Astrocyte of the cerebellum (primary cell): ENCODE measurements at places on chromosomes 3 and 15.

DNA sequence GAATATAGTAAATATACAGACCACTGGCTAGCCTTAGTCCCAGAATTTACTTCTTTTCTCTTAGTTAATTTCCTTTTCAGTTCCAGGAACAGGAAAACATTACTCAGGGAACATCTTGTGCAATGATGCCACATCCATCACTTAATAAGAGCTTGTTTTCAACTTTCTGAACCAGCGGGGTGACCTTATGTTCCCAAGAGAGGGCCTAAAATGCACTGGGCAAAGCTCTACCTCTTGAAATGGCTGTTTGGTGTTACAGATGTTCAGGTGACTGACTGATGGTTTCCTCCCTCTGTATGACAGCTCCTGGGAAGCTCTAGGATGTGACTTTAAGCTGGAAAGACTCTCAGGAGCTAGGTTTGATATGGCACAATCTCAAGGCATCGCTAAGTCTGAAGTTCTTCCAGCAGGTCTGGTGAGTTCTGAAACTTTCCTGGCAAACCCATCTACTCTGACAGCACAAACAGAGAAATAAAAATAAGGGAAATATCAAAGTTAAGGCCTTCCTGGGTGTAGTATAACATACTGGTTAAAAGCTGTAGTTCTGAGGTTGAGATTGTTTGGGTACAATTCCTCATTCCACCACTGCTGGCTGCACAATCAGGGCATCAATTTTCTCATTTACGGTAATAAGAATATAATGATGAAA is 98.6 kb downstream of the ZIC1 start:
- DNase-seq, result no peak

DNA sequence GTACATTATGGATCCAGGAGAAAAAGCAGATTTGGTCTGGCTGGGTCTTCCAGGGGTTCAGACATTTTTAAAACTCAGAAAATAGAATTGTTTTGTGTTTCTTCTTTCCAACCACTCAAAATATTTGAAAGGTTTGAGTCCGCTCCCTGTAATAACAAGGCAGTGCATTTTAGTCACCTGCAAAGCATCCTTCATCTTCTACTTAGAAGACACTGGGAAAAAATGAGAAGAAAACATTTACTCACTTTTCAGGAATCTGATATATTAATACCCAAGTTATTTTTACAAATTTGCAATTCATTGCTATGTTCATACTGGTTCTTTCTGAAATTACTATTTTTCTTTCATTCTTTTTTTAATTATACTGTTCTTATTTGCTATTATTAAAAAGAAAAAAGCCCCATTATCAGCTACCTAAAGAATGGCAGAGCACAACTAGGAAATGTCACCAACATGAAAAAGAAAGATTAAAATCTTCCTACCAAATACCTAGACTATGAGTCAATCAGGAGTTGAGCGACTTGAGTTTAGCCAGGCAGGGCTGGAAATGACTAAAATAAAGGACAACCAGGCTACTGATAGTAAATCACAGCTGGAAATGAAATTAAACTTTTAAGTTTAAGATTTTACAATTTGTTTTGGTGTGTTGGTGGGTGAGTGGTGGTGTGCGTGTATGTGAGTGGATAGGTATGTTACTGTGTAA is 280.3 kb upstream of the THBS1 start:
- DNase-seq, result peak; percentile 40

- DNase-seq, result no peak
Measured at GRCh38 chr15:25244731-25245585, 193.9 kb downstream of the UBE3A start.

- DNase-seq, result no peak
Measured at GRCh38 chr15:48946840-48947187, 16.9 kb downstream of the SHC4 start.

GRCh38 chr3:132352556-132353143 is 35.4 kb downstream of the ACP3 start:
- peak; percentile 36 for DNase-seq

DNA sequence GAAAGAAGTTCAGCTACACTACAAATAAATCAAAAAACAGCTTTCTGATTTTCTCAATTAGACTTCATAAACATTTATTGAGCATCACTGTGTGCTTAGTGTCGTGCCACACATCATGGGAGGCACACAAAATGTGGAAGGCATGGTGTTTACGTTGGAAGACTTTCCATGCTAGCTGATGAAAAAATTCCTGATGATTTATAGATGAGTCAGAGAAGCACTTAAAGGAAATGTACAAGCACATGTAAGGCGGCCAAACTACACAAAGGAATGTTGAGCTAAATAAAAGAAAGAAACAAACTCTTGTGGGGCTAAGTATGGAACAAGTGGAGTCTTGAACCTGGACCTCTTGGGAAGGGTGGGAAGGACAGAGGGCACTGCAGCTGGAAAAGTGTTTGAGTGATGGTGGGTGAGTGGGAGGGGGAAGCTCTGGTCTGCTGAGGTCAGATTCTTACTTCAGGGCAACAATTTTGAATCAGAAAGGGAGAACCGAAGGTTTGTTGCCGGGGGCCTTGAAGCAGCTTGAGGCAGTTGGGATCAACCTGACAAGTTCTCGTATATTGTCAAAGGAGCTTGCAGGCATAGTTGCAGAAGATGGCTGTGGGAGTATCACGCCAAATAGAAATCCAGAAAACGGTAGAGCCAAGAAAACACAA is 66.9 kb downstream of the FOXB1 start:
- DNase-seq, result peak; percentile 63

DNA sequence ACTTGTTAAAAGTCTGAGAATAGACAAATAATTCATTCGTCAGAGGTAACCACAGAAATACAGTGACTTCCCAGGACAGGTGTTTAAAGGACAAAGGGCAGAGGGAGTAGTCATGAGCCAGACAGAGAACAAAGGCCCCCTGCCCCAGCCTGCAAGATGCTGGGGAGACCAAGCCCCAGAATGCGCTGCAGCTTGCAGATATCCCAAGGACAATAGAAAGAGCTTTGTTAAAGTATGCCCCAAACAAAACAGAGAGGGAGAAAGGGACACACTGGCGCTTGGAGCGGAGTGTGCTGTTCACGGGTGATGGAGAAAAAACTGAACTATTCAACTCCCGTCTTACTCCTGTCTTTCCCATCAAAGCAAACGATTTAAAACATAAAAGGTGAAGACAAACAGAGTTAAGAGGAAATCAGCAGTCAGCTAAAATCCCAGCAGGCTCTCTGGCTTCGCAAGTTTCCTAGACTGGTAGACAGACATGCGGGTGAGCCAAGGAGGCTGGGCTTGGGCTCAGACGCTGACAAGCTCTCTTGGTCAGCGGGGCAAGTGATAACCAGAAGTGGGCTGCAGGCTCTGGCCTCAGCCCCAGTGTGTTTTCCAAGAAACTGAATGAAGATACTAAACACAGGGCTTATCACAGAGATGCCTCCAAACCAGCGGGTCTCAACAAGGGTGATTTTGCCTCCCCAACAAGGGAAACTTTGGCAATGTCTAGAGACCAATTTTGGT is 130.1 kb downstream of the UACA start:
- no peak for DNase-seq

- no peak for DNase-seq
Measured at GRCh38 chr15:68997930-68998777, 16.3 kb upstream of the NOX5 start.

DNA sequence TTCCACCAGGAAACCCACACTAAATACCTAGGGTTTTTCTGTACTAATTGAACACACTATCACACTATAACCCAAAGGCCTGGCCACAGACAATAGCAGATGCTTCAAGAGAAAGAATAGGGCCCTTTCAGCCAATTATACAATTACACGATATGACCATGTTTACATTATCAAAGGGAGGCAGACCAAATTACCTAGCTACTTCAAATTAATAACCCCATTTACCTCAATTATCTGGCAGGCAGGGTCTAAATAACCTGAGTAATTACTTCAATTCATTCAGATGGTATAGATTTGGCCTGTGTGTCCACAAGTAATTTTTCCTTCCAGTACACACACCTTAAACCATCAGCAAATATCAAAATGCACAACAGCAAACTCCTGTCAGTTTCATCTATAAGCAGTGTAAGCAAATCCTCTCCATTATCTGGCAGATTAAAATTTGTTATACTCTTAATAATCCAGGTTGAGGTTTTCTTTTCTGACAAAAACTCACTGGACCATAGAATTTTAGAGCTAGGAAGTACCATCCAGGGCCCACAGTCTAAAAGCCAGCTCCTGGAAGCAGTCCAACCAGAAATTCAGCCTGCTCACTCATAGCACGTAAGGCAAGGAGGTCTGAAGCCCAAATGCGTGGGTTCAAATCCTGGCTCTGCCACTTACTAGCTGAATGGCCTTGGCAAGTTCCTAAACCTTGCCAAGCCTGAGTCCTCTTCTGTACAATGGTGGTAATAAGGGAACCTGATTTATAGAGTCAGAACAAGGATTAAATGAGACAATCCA is 51.8 kb downstream of the RFTN1 start:
- DNase-seq, result no peak

GRCh38 chr3:101631098-101631796 is 45.7 kb downstream of the ZBTB11 start:
- DNase-seq, result no peak

- no peak for DNase-seq
Measured at GRCh38 chr3:23748398-23749110, 57.2 kb upstream of the UBE2E1 start.

GRCh38 chr3:127908202-127908601 is 6.8 kb upstream of the KBTBD12 start:
- no peak for DNase-seq

- no peak for DNase-seq
Measured at GRCh38 chr15:78995921-78996893, 51.4 kb upstream of the CTSH start.

GRCh38 chr15:60605879-60606307 is 127.0 kb upstream of the ICE2 start:
- peak; percentile 24 for DNase-seq

DNA sequence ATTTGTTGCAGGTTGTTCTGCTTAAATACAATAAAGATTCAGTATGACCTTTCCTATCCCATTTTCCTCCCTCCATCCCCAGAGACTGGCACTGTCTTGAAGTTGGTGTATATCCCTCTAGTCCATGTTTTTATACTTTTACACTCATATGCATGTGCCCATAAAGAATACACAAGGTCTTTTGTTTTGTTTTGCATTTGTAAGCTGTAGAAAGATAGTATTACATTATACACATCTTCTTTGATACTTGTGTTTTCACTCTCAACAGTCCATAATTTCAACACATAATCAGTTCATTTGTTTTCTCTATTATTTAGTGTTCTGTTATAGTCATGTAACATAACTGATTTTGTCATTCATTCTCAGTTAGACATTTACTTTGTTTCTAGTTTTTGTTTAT is 88.7 kb upstream of the AADACL2 start:
- no peak for DNase-seq

- DNase-seq, result no peak
Measured at GRCh38 chr3:152436707-152437590, 168.2 kb downstream of the MBNL1 start.

DNA sequence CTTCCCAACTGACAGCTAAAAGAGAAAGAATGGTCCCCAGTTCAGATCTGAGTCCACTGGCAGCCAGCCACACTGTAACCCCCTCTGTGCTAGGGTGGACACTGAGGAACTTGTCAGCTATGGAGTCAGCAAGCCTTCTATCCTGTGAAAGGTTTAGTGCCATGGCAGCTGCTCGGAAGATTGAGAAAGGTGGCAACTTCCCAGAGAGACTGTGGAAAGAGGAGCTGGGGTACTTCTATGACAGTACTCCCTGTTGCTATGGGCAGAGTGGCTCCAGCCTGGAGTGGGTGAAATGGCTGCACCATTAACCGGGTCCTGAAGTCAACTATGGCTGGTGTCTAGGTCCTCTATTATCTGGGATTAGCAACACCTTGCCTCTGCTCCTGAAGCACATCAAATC is 447.2 kb downstream of the EPHB1 start:
- DNase-seq, result no peak

- DNase-seq, result no peak
Measured at GRCh38 chr3:162641317-162641716, 1144.7 kb downstream of the OTOL1 start.

DNA sequence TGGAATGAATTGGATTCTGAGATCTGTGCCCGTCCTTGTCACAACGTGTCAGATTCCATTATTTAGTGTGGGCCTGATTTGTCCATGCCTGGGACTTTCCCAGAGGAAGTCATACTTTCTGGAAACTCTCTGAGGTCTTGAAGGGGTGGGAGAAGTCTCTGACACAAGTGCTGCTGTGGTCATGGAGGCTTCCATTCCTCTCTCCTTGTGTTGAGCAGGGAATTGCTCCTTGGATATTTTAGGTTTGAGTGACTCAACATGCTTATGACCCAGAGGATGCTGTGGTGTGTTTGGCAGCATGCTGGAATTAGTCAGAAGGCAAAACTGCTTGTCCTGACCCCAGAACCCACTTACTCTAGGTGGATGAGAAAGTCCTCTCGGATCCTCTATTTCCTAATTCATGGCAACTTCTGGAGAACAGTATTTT is 132.1 kb downstream of the LPP start:
- DNase-seq, result peak; percentile 98

GRCh38 chr3:3346556-3346955 is 167.1 kb upstream of the CRBN start:
- no peak for DNase-seq

DNA sequence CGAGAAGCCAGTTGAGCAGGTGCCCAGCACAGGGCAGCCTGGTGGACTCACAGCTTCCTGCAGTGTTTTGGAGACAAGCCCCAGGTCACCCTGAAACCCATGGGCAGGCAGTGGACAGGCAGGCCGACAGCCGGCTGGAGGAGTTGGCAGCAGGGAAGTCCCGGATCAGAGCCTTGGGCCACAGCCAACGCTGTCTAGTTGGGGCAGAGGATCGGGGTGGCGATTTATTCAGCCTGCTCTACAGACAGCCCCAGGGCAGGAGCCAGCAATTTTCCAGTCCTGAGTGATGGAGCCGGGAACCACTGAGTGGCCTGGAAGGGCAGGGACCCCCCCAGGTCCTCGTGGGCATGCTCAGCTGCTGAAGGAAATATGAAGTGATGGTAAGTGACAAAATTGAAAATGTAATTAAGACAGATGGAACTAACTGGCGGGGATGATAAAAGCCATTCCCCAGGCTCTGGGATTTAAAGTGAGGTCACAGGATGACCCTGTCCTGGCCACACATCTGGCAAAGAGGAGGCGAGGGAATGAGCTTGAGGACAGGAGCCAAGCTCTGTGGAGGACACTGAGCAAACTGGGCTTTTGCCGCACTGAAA is 34.4 kb upstream of the TBC1D21 start:
- no peak for DNase-seq

GRCh38 chr3:28940994-28941393 is 339.9 kb upstream of the RBMS3 start:
- no peak for DNase-seq

GRCh38 chr15:46331546-46331945 is 696.7 kb downstream of the SQOR start:
- no peak for DNase-seq

DNA sequence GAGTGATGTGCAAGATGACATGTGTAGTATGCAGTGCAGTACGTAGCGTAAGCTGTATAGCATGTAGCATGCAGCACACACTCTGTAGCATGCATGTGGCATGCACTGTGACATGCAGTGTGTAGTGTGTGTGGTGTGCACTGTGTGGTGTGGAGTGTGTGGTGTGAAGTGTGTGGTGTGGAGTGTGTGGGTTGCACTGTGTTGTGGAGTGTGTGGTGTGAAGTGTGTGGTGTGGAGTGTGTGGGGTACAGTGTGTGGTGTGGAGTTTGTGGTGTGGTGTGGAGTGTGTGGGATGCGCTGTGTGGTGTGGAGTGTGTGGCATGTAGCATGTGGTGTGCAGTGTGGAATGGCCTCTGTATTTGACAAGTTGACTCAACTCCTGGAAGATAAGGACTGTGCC is 39.2 kb downstream of the ROPN1B start:
- DNase-seq, result no peak
